ENCODE measurements at places on chromosomes 5 and 9.

- no peak for DNase-seq
Observed at GRCh38 chr5:151144275-151144674, 13.3 kb downstream of the ANXA6 start.

DNA sequence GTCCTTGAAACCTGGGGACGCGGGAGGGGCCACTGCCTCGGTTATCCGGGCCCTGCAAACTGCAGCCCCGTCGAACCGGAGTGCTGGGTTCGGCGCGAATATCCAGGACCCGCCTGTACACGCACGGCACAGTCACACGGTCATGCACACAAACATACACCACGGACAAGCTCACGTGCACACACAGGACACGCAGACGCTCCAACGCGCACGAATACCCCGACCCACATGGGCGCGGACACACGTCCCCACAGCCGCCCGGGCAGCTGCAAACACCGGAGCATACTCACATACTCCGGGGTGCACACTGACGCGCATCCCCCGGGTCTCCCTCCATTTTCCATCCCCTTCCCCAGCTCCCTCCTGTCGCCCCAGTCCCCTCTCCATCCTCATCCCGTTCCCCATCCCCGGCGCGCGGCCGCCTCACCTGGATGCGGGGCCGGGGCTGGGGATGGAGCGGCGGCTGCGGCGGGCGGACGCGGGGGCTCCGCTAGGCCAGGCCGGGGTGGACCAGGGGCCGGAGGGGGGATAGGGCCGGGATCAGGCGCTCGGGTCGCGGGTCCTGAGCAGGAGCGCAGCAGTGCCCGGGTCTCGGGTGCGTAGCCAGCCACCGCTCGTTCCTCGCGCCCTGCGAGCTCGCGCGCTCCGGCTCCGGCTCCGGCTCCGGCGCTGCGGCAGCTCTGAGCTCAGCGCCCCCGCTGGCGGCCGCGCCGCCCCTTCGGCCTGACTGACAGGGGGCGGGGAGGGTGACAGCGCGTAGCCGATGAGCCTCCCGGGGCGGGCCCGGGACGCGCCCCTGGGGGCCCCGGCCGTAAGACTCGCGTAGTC, at the start of the genes EIF4E1B and SNCB:
EIF4E1B (plus strand) TSS at position 823 of the 828 bp plus-strand sequence. CDS start 12,113 bp downstream, outside the sequence.
SNCB (minus strand) TSS at position 682 of the 828 bp plus-strand sequence. CDS start 880 bp downstream, outside the sequence.
- DNase-seq: peak; percentile 67

DNA sequence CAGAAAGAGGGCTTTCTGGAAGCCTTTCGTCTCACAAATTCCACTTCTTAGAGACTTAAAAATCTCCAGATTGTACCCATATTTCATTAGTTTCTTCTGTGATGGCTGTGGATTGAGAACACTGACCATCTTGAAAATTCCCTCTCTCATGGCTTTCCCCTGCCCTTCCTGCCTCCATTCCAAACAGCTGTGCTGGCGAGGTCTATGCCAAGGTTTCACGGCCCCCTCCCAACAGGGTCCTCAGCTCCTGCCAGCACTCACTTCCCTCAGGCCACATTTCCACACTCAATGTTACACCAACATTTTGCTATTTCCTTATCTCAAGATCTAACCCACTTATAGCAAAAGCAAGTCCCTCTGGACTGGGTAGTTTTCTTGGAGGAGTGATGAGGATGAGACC, 40.3 kb upstream of the EQTN start:
- DNase-seq: no peak

DNA sequence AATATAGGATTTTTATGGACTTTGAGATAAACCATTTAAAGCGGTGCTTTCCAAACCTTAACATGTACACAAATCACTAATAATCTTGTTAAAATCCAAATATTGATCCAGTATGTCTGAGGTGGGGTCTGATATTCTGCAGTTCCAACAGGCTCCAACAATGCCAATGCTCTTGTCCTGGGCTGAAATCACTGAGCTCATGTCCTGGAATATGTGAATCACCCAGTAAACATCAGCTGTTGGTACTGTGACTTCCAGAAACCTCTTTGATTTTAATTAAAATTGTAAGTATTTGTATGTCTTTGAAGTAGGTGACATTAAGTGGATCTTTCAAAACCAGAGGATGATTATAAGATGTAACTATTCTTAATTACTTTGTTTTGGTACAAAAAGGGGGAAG, 52.8 kb upstream of the CAST start:
- DNase-seq: no peak

- no peak for DNase-seq
Observed at GRCh38 chr9:2679011-2679410, 38.3 kb upstream of the KCNV2 start.

DNA sequence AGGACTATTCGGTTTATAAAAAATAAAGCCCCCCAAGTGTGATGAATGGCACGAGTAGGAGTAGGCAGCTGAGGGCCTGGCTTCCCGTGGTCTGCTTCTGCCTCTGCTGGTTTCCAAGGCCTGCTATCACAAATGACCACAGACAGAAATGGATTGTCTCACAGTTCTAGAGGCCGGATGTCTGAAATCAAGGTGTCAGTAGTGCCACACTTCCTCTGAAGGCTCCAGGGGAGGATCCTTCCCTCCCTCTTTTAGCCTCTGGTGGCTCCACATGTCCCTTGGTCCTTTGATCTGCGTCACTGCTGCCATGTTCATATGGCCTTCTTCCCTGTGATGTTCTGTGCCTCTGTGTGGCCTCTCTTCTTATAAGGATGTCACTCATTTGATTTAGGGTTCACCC, 15.1 kb downstream of the PRKACG start:
- peak; percentile 85 for DNase-seq

DNA sequence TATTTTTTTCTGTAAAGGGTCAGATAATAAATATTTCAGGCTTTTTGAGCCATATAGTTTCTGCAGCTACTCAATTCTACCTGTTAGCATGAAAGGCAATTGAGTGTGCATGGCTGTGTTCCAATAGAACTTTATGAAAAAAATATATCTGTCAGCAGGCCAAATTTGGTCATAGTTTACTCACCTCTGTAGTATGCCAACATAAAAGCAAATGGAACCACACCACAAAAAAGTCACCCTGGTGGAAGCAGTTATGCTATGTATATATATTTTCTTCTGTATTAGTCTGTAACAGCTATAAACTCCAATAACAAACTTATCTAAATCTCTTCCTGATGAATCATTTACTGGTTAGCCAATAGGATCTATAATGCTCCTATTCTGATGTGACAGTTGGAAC, 3.4 kb downstream of the SLC38A9 start:
- DNase-seq: no peak

GRCh38 chr9:127005770-127006314, 91.3 kb downstream of the RALGPS1 start:
- no peak for DNase-seq

- no peak for DNase-seq
Observed at GRCh38 chr5:31492869-31493268, 39.0 kb downstream of the DROSHA start.

DNA sequence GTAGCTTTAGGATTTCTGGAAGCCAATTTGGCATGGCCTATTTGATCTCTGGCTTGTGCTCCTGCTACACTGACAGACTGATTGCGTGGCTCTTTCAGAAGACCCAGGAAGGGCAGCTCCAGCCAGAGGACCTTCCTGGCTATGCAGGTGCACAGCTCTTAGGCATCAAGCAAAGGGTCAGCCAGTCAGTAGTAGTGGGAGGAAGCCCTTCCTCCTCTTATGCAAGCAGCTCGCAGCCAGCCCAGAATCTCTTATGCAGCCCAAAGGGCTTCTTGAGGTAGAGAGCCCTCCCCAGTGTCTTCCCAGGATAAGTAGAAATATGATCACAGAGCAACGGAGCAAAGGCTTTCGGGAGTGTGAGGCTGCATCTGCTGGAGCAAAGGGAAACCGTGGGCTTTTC, 43.2 kb downstream of the SLC36A1 start:
- no peak for DNase-seq

DNA sequence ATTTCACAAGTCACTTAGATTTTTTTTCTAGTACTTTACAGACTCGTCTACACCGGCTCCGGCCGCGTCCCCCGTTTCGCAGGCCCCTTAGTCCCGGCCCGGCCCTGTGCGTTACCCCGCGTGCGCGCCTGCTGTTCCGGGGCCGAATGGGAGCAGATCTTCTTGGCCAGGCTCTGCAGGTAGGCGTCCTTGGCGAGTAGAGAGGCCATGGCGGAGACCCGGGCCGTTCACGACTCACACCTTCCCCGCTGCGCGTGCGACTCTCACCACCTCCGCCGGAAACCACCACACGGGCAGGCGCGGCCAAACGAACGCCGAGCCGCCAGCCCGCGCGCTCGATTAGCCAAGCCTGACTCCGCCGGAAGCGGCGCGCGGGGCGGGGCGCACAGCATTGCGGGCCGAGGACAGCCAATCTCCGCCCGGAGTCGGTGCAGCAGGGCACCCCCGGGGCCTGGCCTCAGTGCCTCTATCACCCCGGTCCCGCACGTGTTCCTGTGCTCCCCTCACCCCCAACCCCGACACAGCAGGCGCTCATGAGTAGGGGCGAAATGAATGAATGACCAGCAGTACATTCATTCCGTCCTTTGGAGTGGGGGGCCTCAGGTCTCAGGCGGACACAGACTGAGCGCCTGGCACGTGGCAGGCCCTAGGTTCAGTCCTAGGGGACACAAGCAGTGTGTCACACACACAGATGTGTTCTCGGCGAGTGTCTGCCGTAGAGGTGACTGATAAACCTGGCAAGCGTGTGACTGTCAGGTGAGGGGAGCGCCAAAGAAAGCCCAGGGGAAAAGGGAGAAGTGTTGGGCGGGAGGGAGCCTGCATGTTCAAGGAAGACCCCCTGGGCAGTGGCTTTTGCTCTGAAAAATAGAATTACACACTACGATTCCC, at the start of gene SURF6:
SURF6 (minus strand) TSS at position 265 of the 888 bp plus-strand sequence; CDS start at position 209, 56 bp downstream.
- DNase-seq: peak; percentile 97

DNA sequence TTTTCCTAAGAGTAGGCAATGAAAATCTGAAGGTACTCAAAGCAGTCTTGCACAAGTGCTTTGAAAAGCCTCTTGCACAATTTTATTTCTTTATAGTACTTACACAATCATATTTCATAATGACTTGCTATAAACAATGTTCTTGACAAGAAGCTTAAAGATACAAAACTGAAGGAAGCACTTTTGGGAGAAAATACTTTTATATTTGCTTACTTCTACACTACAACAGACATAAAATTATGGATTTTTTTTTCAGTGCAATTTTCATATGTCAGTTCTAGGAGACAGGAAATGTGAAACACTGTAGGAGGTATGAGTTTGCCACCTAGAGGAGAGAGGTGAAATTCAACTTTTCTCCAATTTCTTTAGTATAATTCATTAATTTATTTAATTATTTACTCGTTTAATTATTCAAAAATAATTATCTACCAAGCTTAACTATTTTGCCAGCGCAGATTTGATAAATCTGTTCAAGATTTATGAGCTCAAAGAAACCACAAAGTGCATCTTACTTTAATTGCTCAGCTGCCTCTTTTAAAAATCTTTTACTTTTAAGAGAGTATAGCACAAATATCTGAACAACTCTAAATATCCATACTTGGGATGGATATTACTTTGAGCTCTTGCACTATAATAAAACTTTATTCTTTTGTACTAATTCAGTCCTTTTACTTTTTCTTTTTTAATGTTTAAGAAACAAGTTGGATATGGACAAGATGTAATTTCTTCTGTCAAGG, 29.0 kb upstream of the CDKN2B start:
- DNase-seq: peak; percentile 61

DNA sequence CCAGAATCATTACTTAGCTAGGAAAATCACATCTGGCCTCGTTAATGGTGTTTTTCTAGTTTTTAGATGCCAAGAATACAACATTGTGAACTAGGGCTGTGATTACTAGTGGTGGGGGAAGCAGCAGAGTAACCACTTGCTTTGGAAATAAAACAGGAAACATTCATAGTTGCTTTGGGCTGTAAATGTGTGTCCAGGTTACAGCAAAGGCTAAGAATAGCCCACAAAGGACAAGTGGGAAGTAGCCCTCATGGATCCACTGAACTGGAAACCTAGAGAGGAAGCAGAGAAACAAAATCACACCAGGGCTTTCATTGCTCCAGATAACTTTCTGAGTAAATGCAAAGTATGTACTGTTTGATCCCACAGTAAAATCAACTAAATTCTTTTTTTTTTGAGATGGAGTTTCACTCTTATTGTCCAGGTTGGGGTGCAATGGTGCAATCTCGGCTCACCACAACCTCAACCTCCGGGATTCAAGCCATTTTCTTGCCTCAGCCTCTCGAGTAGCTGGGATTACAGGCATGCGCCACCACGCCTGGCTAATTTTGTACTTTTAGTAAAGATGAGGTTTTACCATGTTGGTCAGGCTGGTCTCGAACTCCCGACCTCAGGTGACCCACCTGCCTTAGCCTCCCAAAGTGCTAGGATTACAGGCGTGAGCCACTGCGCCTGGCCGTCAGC, 56.2 kb upstream of the TNFSF15 start:
- no peak for DNase-seq

GRCh38 chr5:1008451-1009358, at the start of gene NKD2:
Gene NKD2, plus strand, starts transcription at chr5:1008802. Its CDS starts 256 bp downstream, at chr5:1009058.
- peak; percentile 62 for DNase-seq

DNA sequence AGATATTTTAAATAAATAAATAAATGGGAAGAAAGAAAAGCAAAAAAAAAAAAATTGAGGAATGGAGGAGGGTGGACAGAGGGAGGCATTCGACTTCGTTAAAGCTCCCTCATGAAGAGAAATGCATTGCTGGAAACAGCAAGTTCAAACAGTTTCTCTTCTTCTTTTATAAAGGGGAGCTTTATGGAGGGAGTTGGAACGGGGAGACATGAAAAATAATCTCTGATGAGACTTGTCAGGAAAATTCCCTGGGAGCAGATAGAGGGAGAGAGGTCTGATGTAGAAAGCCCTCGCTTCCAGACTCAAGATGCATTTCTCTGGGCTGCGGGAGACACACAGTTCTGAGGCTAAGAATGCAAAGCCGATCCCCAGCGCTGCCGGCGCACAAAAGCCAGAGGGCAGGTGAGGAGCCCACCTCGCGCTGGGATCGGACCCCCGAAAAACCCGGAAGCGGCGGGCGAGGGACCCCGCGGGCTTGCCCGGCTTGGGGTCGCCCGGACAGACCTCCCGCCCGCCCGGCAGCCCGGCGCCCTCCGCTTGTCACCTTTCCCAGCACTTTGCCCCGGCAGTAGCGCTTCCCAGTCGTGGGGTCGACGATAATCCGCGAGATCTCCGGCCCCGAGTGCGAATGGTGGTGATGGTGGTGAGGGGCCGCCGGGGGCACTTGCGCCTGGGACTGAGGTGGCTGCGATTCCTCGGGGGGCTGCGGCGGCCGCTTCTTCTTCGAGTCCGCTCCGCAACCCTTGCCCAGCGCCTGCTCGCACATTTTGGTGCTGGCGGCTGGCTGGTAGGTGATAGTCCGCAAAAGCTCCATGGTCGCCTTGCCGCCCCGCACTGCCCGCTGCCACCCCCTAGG, 512 bp downstream of the PLK2 start:
- peak; percentile 36 for DNase-seq

- no peak for DNase-seq
Observed at GRCh38 chr9:21452681-21453080, 12.4 kb downstream of the IFNA1 start.

DNA sequence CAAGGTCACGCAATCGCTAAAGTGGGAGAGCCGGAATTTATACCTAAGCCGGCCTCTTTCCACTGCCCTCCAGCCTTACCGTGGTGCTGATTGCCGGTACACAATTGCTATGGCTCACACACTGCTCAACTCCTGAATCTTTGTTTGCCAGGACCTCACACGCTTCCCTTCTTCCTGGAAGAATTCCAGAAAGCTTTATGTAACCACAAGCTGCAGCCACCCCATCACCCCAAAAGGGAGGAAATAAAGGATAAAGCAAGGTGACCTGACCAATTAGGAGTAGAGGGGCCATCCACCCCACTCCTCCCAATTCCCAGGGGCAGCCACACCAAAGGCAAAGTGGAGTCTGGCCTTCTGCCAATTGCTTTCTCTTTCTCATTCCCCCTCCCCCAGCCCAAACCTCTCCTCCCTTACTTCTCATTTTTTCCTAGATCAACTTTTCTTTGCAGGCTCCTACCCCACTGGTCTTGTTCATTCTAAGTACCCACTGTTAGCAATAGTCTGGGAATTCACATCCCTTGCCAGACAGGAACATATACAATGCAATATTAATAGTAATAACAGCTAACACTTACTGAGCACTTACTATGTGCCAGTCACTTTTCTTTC, 18.0 kb upstream of the CDC23 start:
- DNase-seq: peak; percentile 52

All from hematopoietic multipotent progenitor cell treated with erythropoietin and hydrocortisone succinate and interleukin-3 and kit ligand, for 4 days (in vitro differentiated cells).